NCI-H524 treated with DMSO at 0.1 percent for 48 hours (cell line): ENCODE measurements at places on chromosomes 7 and 10.

- DNase-seq = no peak
Observed at GRCh38 chr7:35477609-35478008, 217.3 kb downstream of the HERPUD2 start.

GRCh38 chr7:43516581-43517342 is 66.1 kb upstream of the STK17A start:
- no peak for DNase-seq

DNA sequence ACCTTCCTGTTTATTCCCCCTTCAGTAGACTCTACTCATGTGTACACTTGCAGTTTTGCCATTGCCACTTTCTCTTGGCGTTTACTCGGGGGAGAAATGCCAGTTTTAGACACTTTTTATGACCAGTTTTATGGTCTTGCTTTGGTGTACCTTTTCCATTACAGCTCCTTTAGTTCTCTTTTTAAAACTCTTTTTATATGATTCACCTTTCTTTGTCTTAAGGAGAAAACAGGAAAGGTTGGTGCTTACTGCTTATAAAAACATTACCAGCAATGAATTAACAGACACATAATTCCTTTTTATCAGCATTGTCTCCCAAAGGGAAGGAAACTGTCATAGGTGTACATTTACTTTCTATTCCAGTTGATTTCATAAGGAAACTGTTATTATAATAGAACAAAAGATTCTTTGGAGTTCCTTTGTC is 11.9 kb downstream of the TSPAN13 start:
- DNase-seq = no peak

DNA sequence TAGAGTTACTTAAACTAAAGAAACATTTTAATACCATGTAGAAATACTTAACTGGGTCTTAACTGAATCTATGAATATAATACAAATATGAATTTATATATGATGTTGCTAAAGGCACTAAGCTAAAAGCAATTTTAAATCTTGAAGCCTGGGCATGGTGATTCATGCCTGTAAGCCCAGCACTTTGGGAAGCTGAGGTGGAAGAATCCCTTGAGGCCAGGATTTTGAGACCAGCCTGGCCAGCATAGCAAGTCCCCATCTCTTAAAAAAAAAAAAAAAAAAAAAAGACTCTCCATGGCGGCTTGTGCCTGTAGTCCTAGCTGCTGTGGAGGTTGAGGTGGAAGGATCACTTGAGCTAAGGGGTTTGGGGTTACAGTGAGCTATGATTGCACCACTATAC is 95.3 kb downstream of the CCSER2 start:
- no peak for DNase-seq
